Dermis blood vessel endothelial cell (primary cell): ENCODE measurements at places on chromosomes 6 and 20.

DNA sequence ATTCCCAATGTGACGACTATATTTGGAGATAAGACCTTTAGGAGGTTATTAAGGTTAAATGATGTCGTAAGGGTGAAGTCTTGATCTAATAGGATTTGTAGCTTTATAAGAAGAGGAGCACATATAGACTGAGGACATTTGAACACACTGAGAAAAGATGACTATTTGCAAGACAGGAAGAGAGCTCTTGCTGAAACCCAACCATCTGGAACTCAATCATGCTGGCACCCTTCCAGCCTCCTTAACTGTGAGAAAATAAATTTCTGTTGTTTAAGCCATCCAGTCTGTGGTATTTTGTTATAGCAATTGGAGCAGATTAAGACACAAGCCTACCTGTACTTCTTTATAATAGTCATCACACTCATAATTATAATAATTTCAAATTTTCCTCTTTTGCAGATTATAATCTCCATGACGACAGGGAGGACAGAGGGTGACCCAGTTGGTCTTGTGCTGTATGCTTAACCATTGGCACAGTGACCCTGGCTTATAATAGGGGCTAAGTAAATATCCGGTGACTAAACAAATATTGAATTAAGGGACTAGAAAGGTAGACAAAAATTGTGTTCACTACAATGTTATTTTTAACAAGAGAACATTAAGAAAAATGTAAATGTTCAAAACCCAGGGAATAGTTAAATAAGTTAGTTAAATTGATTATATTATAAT lies 206.4 kb upstream of the HDDC2 start:
- DNase-seq: peak; percentile 73

DNA sequence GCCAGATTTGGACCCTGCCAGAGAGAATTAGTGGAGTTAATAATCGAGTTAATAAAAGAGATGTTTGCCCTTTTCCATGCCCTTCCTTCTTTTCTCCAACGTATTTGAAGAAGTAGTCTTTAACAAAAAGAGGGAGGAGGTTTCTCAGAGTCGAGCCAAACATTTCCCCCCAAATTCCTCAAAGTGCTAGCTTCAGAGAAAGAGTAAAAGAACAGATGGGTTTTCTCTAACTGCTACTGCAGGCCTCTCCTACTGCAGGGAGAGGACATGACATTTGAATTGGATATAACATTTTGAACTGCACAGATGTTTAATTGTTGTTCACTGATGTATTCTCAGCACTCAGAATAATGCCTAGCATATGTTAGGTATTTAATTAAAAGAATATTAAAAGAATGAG lies 25.5 kb downstream of the RWDD2A start:
- DNase-seq: no peak

DNA sequence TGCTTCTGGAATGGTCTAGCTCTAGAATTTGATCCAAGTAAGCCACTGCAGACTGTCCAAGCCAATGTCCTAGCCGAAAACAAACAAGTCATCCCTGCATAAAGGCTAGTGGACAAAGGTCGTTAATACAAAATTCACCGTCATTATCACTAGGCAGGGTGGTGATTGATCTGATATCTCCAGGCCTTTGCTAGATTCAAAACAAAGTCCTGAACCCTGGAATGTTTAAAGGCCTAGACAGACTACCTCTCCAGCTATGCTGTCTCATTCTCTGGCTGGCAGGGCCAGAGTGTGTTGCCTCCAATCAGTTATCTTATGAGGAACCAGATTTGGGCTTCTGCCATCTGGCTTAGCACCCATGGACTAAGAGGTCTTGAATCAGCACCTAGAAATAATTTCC lies 38.3 kb downstream of the MAP7 start:
- no peak for DNase-seq

GRCh38 chr6:136137008-136137692 lies 113.0 kb downstream of the MTFR2 start:
- DNase-seq: no peak
